Glutamatergic neuron (in vitro differentiated cells): ENCODE measurements at places on chromosomes 12 and 14. TPM values are rescaled to one million over a fixed set of nuclear protein-coding genes. Genes with fewer than 3 reads are reported as not detected.
A peak's percentile ranks its signal among the peaks of the same experiment; 100 is the strongest.

PLEKHH1 gene
- 32.4 TPM for total RNA-seq

GRCh38 chr12:131747276-131748177, 36.6 kb downstream of the SFSWAP start:
- DNase-seq, result no peak

GRCh38 chr12:64124511-64125197, 97.4 kb downstream of the KICS2 start:
- DNase-seq, result no peak

DNA sequence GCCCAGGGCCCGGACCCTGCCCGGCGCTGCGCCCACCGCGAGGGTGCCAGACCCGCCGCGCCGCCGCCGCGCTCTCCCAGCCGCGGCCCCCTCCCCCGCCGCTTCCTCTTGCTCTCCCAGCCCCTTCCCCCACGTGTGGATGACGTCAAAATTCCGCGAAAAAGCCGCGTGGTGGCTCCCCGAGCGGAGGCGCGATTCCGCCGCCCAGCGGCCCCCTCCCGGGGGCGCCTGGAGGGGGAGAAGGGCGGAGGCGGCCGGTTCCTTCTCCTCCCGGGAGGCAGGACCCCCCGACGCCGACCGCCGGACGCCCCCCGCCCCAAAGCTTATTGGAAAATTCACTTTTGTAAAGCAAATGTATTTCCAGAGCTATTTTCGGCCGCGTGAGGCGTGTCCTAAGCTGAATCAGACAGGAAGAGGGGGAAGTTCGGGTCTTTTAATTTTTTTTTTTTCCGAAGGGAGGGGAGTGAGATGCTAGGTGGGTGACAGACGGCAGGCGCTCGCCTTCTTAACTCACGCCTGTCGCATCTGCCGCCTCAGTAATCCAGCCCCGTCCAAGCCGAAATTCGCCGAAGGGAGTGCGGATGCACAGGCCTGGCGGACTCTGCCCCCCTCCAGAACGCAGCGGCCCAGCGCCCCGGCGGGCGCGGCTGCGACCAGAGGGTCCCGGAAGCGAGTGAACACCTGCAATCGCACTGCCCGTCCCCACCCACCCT, 4.1 kb upstream of the CCND2 start:
- DNase-seq, result peak; percentile 83

DNA sequence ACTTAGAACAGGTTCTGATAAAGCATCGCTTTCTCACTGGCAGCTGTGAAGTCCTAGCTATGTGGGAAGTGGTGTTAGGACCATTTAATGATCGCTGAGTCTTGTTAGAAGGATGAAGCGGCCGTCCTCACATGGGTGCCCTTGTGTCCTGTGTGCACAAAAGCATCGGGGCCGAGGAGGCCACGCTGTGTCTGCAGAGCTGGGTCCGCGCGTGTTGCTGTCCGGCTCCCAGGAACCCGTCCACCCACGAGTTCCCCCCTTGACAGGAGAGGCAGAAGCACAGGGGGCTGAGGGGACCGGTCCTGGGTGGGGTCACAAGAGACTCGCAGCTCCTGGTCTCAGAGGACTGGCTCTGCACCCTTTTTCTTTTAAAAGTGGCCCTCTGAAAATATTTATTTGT, 90.4 kb downstream of the ADGRD1 start:
- DNase-seq, result no peak

DNA sequence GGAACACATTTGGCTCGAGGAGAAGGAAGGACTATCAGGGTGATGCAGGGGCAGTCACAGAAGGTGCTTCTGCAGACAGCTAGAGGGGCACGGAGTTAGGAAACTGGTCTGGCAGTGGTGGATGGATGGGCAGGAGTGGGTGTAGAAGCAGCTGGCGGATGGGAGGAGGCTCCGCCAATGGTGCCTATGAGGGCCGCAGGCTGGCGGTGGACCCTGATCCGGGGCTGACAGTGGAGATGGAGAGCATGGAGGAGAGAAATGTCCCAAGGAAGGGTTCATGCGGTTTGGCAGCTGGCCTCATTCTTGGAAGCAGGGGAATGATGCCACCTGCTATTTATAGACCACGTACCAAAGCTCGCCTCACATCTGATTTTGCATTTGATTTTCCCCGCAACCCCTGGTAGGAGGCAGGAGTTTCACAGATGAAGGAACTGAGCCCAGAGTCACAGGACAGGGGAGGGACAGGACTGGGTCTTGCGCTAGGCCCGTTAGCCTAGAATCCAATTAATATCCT, 237.1 kb downstream of the FOXN3 start:
- DNase-seq, result no peak

GRCh38 chr14:24542346-24542936, 33.6 kb downstream of the CTSG start:
- no peak for DNase-seq
